Cerebellar nuclear complex (tissue), 1 donor: ENCODE measurements at places on chromosomes 13 and 19.

DNA sequence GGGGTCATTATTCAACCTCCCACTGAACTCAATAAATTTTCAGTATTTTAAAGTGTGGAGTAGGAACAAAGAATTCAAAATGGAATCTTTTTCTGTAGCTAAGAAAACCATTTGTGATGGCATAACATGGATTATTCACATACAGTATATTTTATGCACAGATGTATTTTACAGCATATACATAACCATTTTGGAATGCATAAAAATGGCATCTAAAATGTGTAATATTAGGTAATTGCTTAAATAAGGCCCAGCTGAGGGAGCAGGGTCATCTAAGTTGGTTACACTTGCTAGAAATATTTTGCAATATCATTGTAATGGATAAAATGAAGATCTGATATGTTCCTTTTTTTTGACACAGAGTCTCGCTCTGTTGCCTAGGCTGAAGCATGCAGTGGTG is 146.9 kb downstream of the LMO7 start:
- DNase-seq: no peak

GRCh38 chr19:4657262-4657661 is 12.9 kb downstream of the MYDGF start:
- DNase-seq: no peak

- no peak for DNase-seq
Observed at GRCh38 chr13:112842343-112842856, 126.6 kb upstream of the MCF2L start.

GRCh38 chr19:11227195-11227886 is 12.1 kb upstream of the ANGPTL8 start:
- DNase-seq: no peak

- no peak for DNase-seq
Observed at GRCh38 chr19:4342314-4342614, 1.1 kb upstream of the MPND start.

GRCh38 chr19:48085904-48086864 is 24.4 kb downstream of the PLA2G4C start:
- DNase-seq: no peak

DNA sequence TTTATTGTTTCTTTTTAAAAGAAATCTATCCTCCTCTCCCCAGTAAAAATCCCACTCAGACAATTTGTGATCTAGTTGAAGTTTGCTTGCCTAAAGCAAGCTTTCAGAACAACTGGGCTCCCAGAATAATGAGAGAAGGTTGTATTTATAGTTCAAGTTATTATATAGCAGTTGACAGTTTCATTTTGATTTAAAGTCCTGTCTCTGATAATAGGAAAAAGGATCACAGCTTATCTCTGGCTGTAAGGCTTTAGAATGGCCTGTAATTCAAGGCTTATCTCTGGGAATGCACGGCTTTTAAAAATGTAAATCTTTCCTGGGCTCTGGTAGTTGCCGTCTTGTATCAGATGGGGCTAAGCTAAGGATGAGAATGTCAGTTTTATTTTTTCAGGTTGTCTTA is 123.3 kb upstream of the TMTC4 start:
- DNase-seq: no peak

DNA sequence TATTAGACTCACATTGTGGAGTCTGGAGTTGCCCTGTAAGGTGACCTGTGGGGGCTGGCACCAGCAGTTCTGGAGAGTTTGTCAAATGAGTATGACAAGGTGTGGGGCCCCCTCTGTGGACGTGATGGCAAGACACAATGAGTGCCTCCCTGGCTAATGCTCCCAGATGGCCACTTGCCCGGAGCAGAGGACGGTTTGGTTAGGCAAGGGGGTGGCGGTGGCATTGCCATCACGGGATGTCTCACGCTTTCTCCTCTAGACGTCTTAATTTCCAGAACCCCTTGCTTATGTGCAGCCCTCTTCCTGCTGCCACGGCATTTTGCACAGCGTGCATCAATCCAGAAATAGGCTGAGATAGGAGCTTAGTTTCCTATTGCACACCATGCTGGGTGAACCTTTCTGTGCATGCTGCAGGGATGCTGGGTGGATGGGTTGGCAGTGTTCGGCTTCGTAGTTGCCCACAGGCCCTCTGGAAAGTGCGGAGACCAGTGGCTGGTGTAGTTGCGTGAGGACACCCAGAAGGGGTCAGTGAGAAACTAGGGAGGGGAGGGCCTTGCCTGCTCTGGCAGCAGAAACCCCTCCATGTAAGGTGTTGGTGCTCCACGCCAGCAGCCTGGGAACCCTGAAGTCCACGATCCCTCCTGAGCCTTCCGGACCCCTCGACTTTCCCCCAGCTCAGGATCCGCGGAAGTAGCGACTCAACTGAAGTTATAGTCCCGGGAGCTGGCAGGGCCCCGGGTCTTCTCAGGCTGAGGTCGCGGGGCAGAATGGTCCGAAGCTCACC is 18.1 kb upstream of the LRP3 start:
- no peak for DNase-seq

DNA sequence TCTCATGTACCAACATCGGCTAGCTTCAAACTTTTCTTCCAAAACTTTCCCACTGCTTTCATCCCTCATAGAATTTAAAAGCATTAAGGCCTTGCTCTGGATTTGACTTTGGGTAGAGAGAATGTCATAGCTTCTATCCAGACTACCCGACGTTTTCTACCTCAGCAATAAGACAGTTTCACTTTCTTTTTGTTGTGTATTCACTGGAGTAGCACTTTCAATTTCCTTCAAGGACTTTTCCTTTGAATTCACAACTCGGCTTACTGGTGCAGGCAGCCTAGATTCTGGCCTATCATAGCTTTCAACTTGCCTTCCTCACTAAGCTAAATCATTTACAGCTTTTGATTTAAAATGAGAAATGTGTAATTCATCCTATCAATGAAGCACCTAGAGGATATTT is 420.4 kb upstream of the GPC6 start:
- no peak for DNase-seq

GRCh38 chr13:90696254-90696653 is 651.2 kb upstream of the MIR17HG start:
- DNase-seq: no peak

DNA sequence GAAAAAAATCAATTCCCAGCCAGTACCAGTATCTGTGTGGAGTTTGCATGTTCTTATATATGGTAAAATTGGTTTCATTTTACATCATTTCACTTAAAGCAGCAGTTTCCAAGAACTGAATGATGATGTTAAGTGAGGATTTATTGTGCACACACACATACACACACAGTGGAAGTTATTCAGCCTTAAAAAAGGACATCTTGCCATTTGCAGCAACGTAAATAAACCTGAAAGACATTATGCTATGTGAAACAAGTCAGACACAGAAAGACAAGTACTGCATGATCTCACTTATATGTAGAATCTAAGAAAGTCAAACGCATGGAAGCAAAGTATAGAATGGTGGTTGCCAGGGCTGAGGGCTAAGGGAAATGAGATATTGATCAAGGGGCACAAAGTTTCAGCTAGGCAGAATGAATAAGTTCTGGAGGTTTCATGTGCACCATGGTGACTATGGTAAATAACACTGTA is 5.3 kb downstream of the SIGLECL1 start:
- no peak for DNase-seq

- no peak for DNase-seq
Observed at GRCh38 chr13:114328034-114328433, 13.7 kb downstream of the CHAMP1 start.

GRCh38 chr13:98503175-98504028 is 73.5 kb downstream of the STK24 start:
- DNase-seq: no peak

- no peak for DNase-seq
Observed at GRCh38 chr19:42281146-42281826, 12.2 kb downstream of the CIC start.

GRCh38 chr13:55554741-55555140 is 1586.0 kb upstream of the PRR20A start:
- DNase-seq: no peak

DNA sequence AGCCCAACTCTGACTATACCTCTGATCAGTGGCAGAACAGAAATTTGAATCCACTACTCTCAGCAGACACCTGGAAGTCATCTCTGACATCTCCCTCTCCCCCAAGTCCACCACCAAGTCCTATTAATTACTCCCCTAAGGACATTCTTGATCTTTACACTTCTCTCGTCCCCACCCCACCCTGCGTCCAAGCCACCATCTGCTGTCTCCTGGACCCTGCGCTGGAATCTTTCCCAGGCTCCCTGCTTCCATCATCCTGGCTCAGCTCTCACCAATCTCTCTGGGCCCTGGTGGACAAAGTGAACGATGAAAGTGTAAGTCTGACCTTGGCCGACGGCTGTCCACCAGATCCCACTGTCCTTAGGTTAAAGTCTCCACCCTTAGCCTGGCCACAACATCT is 145.6 kb upstream of the GJB6 start:
- DNase-seq: no peak

- DNase-seq: no peak
Observed at GRCh38 chr13:35704331-35704730, 227.8 kb upstream of the MAB21L1 start.

DNA sequence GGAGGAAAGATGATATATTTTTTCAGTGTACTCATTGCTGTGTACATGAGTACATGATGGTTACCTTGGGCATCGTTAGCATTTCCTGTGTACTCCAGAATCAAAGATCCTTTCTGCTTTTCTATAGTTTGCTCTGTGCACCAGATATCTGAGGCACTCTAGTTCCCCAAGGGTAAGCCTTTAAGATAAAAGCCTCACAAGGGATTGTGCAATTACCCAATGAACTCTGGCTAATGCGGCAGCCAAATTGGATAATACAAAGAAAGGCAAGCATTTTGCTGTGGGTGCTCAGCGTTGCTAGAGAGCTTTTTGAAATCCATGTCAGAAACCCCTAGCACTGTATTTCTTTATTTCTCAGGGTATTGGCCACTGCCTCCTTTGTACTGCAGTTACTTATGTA is 2.9 kb downstream of the CYSLTR2 start:
- DNase-seq: no peak

DNA sequence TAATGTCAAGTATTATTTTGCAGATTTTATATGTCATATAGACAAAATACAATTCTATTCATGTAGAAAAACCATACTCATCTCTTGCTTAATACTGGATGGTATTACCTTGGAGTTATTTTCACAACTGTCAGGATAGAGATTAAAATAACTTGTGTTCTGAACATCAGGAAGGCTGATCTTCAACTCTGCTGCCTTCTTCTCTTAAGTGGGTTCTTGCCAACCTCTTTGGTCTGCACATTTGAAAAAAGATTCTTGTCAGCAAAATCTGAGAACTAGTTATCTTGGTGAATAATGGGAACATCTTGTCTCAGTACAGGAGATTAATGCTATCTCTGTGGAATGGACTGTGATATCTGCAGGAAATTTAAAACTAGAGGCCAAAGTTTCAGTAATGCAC is 95.2 kb upstream of the FAM216B start:
- no peak for DNase-seq

DNA sequence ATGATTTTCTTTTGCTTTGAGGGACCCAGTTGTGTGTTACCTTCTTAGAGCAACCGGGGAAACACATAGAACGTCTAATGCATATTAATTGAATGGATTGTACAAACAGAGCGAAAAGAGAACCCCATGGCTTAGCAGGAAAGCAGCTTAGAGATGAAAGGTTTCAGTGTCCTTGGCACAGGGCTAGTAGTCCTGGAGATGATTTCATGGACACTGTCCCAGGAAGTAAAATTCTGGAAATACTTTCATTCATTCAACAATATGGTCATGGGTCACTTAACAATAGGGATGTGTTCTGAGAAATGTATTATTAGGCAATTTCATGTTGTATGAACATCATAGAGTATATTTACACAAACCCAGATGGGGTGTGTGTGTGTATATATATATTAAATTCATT is 9.7 kb upstream of the FUT2 start:
- no peak for DNase-seq

DNA sequence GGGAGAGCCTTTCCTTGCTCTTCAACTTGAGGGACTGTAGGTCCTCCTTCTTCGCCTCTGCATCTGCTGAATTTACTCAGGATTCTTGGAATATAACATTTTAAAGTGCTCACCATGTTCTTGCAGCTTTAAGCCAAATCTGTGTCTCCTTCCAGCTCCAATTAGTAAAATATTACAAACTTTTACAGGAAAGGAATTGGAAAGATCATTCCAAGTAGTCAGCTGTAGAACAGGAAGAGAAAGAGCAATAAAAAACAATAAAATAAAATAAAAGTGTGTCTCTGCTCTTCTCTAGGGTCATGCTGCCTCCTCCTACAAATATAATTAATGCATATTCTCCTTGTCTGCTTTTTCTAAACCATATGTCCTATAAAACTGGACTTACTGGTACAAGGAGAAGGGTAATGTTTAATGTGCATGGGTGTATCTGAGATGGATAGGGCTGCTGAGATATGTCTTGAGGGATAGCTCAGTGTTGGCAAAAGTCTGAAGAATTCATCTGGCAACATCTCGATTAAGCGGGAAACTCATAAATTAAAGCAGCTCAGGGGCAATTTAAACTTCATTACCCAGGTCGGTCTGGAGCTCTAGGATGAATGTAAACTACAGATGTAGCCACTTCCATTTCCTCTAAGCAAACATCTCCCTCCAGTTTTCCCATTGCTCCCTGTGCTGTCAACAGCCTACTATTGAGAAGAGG is 25.0 kb downstream of the ENOX1 start:
- no peak for DNase-seq

DNA sequence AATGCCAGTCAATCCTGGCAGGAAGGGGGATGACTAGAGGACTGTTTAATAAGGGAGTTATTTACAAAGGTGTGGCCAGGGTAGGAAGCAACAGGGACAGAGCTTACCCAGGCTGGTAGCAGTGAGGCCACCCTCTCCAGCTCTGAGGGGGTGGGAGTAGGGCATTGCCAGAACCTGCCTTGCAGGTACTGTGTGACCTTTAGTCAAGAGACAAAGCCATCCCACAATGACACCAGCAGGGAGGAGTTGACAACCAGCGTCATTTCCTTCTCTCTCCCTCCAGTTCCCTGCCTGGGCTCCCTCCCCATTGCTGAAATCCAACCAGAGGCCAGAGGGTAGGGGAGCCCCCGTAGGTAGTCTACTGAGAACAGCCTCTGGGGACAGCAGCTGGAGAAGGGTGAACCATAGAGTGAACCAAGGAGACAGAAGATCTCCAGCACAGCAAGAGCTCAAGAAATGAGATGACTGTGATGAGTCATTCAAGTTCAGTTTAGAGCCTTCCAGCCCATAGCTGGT is 33.3 kb upstream of the SPATA13 start:
- DNase-seq: no peak

- no peak for DNase-seq
Observed at GRCh38 chr13:110263888-110264287, 43.1 kb downstream of the COL4A1 start.

DNA sequence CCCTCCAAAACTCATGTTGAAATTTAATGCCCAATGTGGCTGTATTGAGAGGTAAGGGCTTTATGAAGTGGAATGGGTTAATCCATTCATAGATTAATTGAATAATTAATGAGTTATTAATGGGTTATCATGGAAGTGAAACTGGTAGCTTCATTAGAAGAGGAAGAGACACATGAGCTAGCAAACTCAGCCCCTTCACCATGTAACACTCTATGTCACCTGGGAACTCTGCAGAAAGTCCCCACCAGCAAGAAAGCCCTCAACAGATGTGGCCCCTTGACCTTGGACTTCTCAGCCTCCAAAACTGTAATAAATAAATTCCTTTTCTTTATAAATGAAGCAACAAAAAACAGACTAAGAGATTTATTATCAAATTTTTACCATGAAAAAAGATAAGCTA is 223.5 kb downstream of the KLF12 start:
- DNase-seq: no peak

GRCh38 chr13:99307247-99307646 is at the start of gene GPR183:
GPR183 (minus strand) TSS chr13:99307399; CDS start chr13:99296145, 11,254 bp downstream.
- no peak for DNase-seq

GRCh38 chr19:45817010-45817724 is 2.1 kb upstream of the RSPH6A start:
- DNase-seq: no peak
